ENCODE measurements at places on chromosomes 1 and 21. TPM values are rescaled to one million over a fixed set of nuclear protein-coding genes. Genes with fewer than 3 reads are reported as not detected.
A peak's percentile ranks its signal among the peaks of the same experiment; 100 is the strongest.

DNA sequence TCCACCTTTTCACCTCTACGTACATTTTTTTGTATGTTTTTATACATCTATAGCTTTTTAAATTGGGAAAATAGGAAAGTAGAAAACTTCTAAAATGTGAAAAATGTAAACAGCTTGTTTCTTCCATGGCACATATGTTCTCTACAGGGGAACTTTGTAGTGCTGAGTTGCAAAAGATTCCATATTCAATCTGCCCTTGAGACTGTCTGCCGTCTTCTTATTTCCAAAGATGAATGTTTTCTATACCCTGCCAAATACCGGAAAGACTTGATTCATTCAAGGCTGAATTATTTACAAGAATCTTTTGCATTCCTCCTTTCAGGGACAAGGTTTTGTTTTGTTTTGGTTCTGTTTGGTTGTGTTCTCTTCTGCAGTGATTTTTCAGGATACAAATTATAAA lies 1334.5 kb upstream of the ADGRL4 start:
- DNase-seq = no peak

The MR1 gene
- total RNA-seq = 2.2 TPM

GRCh38 chr1:176199707-176200106 lies 7.4 kb downstream of the COP1 start:
- no peak for DNase-seq

The FMOD gene
- total RNA-seq = 3.6 TPM

The RHD gene
- total RNA-seq = not detected

The NPHS2 gene
- not detected for total RNA-seq

- DNase-seq = peak; percentile 46
Observed at GRCh38 chr21:46428987-46429710, 29.5 kb upstream of the DIP2A start.

The BSND gene
- total RNA-seq = not detected

DNA sequence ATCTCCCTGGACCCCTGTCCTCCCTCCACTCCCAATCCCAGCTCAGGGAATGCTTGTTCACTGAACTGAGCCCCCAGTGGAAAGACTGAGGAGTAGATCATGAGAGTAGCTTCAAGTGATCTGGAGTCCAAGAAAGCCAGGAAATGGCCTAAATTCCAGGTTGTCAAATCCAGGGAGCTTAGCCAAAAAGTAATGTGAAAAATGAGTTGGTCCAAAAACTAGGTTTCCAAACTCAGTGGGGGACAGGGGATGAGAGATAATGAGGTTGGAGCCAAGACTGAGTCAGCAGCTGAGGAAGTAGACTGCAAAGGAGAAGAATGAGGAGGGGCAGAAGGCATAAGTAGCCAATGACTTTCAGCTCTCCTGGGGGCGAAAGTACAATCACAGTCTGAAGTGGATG lies 284.1 kb upstream of the BEND5 start:
- no peak for DNase-seq

DNA sequence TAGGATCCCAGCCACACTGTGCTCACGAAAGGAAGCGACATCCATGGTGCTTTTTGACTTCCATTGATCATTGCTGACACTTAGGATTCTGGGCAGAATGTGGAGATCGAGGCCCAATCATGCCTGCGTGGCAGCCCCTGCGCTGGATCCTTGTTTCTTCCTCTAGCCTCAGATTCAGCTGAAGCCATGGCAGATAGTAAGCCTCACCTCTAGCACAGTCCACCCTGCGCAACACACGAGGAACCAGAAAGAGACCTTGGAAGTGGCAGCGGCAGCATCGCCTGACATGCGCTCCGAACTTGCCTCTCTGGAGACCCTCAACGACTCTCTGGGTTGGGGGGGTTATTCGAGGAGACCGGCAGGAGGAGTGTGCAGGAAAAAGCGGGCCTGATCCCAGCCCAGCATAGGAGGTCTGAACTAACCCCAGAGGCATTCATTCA lies 10.6 kb downstream of the HLX start:
- no peak for DNase-seq

DNA sequence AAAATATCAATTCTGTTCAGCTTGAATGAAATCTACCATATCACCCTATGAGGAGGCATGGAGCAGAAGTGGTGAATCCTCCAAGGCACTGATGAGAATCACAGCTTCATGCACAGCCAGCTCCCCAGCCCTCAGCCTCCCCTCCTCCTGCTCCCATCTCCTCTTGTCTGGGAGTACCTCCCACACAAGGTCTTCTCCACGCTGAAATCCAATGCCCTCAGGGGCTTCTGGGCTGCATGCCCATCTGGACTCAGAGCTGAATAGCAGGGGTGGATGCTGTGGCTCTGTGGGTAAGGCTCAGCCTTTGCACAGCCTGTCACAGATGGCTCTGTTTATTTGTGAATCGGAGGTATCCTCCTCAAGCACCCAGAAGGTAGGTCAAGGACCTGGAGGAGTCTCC lies 48.6 kb downstream of the KCNC4 start:
- DNase-seq = no peak

- DNase-seq = peak; percentile 48
Observed at GRCh38 chr21:41953249-41953830, 478 bp downstream of the C2CD2 start.

The GPR37L1 gene
- total RNA-seq = not detected

DNA sequence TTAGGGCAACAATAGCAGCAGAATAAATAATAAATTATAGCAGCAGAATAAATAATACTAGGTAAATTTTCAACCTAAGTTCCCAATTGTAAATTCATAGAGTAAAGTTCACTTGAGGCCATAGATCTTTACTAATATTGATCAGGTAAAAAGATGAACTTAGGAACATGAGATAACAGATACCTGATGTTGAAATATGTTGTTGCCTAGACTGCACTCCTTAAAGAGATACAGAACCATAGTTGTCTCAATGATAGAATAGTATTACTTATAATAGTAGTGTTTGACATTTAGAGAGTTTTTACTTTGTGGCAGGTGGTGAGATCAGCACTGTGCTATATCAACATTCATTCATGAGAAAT lies 378 bp upstream of the F13B start:
- no peak for DNase-seq

All from psoas muscle (tissue), 8 donors.